NCI-H1930 (cell line): ENCODE measurements at places on chromosomes 3 and 15.

DNA sequence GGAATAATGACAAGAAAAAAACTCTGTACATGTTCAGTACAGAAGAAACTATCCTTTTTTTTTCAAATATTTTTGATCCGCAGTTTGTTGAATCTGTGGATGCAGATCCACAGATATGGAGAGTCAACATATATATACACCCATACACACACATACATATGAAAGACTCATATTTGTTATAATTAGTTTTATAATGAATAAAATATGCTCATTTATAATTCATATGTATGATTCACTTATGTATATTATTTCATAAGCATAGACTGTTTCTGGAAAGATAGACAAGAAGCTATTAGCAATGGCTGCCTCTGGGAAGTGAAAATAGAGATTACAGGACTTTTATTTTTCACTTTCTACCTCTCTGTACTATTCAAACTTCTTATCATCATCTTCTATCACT, 9.8 kb downstream of the DZIP1L start:
- no peak for DNase-seq

DNA sequence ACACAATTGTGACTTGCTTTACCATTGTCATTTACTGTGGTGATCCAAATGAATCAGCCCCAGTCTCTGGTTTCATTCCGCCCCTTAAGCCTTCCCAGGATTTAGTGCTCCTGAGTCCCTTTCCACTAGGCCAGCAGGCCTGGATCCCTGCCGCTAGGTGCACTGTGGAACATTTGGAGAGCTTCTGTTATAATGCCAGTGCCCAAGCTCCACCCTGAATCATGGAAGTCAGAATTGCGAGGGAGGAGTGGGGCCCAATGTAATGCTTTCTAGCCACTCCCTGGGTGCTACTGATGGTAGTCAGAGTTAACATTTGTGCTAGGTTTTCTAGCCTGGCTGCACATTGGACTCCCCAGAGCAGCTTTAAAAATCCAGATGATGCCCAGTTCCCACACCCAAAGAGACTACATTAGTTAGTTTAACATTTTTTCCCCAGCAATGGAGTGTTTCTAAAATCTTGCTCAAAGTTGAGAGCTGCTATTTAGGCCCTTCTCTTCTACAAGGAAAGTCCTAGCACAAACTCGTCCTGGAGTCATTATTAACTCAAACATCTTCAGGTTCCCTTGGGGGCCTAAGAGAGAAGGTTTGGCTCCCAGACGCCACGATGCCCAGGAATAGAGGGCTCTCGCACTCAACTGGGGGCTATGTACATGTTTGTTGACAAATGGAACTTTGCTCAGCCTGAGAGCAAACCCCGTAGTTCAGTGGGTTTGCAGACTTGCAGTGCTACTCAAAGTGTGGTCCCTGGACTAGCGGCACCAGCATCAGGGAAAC, 366.7 kb upstream of the PROK2 start:
- no peak for DNase-seq

GRCh38 chr15:64855205-64855975, 13.7 kb downstream of the PLEKHO2 start:
- DNase-seq, result no peak

GRCh38 chr3:126983653-126984390, 907 bp downstream of the PLXNA1 start:
- DNase-seq, result no peak

GRCh38 chr3:77204788-77205187, 164.9 kb downstream of the ROBO2 start:
- no peak for DNase-seq

DNA sequence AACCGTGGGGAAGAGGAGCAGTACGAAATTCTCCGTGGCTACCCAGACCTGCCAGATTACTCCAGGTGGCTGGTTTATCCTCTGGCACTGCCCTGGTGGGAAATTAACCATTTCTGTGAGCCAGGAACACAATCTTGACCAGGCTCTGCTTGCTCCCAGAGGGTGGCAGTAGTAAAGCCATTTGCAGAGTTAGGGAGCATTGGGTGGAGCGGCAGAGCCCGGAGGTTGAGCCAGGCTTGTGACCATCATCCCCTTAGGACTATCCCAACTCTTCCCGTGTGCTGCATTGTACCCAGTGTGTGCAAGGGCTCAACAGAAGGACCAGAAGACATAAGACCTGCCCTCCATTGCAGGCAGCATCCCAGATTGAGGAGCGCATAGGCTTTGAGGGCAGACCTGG, 5.3 kb downstream of the KNG1 start:
- DNase-seq, result no peak

DNA sequence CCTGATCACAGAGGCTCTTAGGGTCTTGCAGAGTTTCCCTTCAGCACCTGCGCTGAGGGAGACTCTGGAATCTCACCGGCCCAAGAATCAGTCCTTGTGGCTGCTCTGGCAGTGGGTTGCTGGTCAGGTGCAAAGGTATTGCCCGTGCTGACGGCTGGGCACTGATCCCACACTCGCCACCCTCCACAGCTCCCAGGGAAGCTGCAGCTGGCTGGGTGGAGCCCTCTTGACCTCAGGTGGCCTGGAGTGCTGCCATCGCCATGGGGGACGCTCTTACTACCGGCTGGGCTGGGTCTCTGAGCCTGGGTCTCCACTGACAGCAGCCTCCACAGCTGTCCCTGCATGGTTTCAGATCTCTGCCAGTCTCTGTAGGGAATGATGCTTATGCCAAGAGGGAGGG, 52.6 kb upstream of the EPHB3 start:
- no peak for DNase-seq

- DNase-seq, result no peak
Observed at GRCh38 chr3:139917226-139917785, 17.7 kb upstream of the CLSTN2 start.
